ENCODE measurements at places on chromosomes 3 and 15.

DNA sequence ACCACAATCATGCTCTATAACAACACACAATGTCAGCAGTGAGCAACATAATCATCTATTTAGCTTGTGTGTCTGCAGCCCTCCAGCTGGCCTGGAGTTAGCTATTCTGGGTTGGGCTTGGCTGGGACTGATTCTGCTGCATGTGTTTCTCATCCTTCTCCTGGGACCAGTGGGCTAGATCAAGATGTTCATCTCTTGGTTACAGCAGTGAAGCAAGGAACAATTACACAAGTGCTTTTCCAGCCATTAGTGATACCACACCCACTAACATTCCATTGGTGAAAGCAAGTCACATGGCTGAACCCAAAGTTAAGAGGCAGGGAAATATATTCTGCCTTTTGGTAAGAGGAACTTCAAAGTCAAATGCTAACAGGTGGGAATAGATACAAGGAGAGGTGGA, 14.6 kb downstream of the NUDT16 start:
- no peak for DNase-seq

- no peak for DNase-seq
These were observed 1003.9 kb upstream of the EPHA6 start for GRCh38 chr3:95810462-95810861.

DNA sequence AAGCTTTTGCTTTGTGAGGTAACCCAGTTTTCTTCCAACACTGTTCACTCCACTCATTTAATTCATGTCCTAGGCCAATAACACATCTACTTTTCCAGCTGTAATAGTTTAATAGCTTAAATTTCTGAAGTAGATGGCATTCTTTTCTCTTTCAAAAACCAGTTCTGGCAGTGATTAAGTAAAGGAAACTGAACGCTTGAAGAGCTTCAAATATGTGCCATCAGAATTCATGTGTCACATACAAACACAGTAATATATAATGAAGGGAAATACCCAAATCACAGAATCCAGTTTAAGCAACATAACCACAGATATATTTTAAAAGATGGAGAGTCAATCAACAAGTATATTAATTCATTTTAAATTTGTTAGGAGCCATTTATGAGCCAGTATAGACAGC, 91.0 kb downstream of the TNIK start:
- DNase-seq = no peak

DNA sequence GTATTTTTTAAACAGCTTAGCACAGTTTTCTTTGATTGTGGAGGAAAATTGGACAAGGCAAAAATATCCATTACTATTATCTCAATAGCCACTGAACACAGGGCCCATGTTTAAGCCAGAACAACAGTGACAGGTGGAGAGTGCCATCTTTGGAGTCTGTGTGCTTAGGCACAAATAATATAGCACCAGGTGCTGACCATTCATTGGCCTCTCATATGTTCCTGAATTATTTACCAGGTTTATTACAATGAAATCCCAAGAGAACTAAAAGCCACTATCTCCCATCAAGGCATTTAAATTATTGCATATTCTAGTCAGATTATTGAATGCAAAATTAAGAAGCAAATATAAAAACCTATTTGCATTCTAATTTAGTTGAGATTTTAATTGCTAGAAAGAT, 39.6 kb downstream of the GPR156 start:
- DNase-seq = no peak

GRCh38 chr15:90873998-90874605, 5.7 kb downstream of the FURIN start:
- no peak for DNase-seq

DNA sequence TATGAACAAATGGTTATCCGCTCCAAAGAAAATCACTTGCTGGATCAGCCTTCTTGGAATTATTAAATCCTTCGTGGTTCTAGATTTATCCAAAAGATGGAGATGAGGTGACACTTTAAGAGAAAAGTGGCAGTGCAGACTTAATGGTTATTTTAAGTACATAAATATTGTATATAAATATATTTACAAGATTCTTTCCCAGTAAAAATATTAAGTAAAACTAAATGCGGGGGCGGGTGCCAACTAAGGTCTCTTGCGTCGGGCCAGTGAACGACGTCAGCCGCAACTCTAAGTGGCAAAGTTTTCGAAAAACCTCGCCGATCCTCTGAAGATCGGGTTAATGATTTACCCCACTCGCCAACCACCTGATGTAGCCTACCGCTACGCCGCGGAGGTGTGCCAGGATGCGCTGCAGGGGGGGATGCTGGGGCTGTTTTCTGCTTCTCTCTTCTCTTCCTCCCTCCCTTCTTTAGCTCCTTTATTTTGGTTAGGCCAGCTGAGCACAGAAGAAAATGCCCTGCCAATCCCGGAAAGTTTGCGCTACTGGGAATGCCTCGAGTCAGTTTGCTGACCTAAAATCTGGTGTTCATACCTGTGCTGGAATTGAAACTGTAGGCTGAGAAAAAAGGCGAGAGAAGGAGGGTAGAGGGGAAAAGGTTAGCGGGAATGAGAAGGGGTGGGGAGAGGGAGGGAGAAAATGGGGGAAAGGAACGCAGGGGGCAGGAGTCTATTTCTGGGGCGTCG, 7.6 kb upstream of the FOXB1 start:
- no peak for DNase-seq

GRCh38 chr15:68028137-68028887, 25.8 kb upstream of the PIAS1 start:
- DNase-seq = no peak

DNA sequence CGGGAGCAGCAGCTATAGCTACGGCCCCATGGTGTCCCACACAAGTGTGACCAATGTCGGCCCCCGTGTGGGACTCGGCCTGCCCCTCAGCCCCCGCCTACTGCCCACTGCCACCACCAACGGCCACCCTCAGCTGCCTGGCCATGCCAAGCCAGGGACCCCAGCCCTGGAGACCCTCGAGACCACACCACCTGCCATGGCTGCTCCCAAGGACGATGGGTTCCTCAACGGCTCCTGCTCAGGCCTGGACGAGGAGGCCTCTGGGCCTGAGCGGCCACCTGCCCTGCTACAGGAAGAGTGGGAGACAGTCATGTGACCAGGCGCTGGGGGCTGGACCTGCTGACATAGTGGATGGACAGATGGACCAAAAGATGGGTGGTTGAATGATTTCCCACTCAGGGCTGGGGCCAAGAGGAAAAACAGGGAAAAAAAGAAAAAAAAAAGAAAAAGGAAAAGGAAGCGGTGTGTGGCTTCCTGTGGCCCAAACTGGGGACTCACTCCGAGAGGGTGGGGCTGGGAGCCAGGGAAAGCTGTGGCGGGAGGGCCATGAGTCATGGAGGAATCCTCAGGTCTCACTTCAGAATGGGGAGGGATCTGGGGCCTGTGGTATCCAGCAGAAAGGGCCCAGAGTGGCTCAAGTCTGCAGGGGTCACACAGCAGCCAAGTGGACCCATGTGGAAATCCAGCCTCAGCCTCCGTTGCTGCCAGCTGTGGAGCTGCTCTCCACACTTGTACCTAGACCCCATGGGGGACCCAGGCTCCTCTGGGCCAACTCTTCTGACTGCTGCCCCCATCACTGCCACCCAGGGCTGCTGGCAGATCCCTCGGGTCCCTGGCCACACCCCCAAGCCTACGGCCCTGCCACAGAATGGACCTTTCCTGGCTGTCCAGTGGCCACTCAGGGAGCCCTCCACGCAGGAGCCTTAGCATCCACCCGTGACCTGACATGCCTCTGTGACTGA, 26.1 kb downstream of the PTH1R start:
- no peak for DNase-seq

- no peak for DNase-seq
These were observed 4.2 kb downstream of the MAPKBP1 start for GRCh38 chr15:41778521-41778920.

GRCh38 chr15:25870938-25871337, 7.8 kb upstream of the ATP10A start:
- no peak for DNase-seq

- DNase-seq = no peak
These were observed 144.1 kb downstream of the LRRK1 start for GRCh38 chr15:101063212-101063611.

GRCh38 chr3:162134571-162134970, 638.0 kb downstream of the OTOL1 start:
- no peak for DNase-seq

GRCh38 chr3:33750211-33750548, 32.1 kb upstream of the CLASP2 start:
- DNase-seq = no peak

- no peak for DNase-seq
These were observed 2.8 kb downstream of the FYCO1 start for GRCh38 chr3:45992821-45993221.

DNA sequence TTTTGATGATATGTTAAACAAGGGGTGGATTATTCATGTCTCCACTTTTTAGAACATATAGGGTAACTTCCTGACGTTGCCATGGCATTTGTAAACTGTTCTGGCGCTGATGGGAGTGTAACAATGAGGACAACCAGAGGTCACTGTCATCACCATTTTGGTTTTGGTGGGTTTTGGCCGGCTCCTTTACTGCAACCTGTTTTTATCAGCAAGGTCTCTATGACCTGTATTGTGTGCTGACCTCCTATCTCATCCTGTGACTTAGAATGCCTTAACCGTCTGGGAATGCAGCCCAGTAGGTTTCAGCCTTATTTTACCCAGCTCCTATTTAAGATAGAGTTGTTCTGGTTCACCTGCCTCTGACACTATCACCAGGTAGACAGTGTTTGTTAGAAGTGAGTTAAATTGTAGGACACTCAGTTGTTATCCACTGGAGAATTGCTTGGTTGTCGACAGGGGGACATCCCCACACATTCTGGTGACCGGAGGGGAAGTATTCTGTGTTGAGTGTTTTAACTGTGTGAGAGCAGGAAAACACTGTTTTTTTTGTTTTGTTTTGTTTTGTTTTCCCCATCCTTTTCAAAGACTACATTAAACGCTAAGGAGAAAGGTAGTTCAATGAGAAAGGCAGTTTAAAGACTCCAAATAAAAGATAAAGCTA, 36.9 kb upstream of the SKIL start:
- DNase-seq = no peak

DNA sequence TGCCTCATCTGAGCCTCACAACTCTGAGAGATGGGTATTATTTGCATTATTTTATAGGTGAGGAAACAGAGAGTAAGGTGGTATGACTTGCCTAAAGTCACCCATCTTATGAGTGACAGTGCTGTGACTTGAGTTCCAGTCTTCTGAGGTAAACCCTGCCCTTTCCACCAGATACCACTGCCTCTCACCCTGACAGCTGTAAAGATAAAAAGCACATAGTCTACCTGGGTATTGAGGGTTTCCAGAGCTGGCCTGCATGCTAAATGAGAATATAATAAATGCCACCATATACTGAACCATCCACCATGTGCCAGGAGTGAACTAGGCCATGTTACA, 25.6 kb downstream of the RASGRP1 start:
- no peak for DNase-seq

DNA sequence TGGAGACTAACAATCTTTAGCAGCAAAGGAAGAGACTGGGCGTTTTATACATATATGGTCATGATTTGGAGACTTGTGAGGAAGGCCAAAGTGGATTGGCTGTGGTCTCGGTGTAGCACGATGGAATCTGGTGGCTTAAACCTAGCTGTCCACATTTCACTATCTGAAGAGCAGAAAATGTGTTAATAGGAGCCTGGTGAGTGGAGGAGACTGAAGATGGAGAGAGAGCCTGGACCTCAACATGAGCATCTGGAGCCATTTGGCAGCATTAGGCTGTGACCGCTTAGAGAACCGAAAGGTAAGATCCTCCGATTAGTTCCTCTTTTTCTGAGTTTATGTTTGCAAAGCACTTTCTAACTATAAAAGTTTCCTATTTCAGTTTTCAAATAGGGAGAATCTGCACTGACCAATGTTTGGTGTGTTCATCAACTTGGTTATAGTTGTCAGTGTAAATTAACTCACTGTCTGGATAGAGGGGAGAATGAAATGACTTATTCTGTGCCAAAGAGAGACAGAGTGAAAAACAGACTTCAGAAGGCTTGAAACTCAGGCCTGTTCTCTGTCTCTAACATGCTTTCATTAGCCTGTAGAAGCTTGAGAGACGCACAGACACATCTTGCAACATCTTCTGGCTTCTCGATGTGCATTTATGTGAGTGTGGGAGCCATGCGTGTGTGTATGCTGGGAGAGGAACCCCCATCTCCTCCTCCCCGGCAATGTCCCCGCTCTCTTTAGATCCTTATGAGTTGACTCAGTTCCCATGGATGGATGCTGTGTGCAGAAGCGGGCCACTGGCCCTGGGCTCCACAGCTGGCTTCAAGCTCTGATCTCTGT, 244.7 kb upstream of the TBL1XR1 start:
- no peak for DNase-seq

DNA sequence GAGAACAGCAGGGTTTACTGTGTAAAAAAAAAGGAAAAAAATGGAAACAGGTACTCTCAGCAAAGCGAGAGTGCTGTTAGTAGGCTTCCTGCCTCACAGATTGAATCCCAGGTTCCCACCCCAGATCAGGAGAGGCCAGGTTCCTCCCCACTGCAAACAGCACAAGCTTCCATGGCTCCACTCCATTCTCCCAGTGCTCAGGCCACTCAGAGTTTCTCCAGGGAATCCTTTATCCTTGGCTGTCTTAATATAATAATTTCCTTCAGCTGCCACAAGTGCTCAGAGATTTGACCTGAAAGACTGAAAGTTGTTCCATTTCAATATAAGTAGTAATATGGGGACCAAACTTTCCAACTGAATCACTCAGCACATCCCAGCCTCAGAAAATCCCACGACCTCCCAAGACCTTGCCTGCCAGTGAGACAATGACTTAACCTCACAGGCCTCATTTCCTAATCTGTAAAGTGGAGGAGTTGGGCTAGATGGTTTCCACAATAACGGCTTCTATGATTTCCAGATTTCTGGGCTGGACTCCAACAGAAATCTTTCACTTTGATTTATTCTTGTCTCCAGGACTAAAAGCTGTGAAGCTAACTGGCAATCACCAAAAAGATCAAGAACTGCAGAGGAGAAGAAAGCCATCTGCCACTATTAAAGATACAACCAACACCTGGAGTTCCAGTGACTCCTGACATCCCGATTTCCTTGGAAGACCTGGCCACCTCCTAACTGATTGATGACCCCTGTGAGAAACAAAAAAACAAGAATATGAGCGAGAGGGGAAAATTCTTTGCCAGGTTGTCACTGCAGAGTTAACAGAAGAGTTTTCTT, 289.5 kb downstream of the NEK10 start:
- DNase-seq = no peak

Data from activated CD4-positive, CD25-positive, alpha-beta regulatory T cell (primary cell).